ENCODE measurements at places on chromosomes 3 and 15.

- no peak for DNase-seq
Measured at GRCh38 chr3:108228286-108228685, 6.1 kb upstream of the IFT57 start.

GRCh38 chr15:82168296-82168695 is 94.2 kb downstream of the EFL1 start:
- no peak for DNase-seq

DNA sequence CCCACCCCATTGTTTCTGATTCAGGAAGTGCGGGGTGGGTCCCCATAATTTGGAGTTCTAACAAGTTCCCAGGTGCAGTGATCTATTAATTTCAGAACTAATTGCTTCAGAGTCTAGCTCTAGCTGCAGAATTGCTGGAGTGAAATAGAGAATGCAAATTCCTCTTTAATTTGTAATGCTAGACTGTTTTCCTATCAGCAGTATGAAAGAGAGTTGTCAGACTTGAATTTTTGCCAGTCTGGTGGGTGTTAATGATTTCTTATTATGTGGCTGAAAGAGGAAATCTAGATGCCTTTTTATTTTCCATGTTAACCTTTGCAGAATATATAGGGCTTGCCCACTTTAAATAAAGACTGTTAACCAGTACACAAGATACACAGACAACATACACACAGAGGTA is 23.7 kb downstream of the APH1B start:
- no peak for DNase-seq

GRCh38 chr3:124032881-124033359 is 41.0 kb upstream of the ROPN1 start:
- peak; percentile 97 for DNase-seq

- no peak for DNase-seq
Measured at GRCh38 chr15:79185199-79185598, 94.6 kb upstream of the RASGRF1 start.

DNA sequence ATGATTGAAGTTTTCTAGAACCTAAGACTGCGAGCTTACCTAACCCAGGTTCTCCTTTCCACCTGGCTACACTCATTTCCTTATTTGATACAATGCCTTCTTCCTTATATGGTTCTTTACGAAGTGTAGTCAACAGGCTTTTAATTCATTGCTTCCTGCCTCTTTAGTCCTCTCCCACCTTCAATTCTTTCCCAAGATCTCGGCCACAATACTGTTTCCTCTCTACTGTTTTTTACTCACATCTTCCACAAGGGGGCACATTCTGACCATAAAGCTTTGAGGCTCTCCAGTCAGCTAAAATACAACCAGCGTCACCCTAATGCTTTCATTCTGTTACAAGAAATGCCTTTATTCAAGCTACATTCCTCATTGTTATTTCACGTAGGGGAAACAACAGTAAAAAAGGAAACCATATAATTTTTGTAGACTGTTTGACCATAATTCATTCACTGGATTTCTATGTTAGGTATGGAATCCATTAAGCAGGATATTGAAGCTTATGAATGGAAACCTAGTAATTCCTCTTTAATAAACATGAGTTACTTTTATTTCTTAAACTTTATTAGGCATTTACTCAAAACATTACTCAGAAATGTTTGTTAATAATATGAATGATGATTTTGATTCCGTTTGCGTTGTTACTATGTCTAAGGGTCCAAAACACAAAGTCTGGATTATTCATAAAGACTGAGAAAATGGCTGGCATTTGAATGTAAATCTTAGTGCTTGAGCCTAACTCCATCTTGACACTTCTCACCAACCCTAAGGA is 29.5 kb upstream of the VEPH1 start:
- DNase-seq: peak; percentile 72

DNA sequence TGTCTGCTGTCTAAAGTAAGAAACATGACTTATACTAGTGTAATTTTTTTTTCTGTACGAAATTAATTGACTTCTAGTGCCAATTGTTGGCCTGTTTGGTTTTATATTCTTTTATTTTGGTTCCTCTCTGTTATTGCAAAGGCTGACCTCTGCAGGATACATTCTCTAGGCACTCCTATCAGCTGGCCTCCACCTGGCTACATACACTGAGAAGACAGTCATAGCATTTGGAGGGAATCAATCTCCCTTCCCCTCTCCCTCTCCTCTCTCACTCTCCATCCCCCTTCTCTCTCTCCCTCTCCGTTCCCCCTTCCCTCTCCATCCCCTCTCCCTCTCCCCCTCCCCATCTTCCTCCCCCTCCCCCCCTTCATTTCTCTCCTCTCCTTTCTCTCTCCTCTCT is 116.7 kb downstream of the MCTP2 start:
- DNase-seq: no peak

- DNase-seq: peak; percentile 96
Measured at GRCh38 chr15:72237029-72237852, 6.3 kb upstream of the PKM start.

DNA sequence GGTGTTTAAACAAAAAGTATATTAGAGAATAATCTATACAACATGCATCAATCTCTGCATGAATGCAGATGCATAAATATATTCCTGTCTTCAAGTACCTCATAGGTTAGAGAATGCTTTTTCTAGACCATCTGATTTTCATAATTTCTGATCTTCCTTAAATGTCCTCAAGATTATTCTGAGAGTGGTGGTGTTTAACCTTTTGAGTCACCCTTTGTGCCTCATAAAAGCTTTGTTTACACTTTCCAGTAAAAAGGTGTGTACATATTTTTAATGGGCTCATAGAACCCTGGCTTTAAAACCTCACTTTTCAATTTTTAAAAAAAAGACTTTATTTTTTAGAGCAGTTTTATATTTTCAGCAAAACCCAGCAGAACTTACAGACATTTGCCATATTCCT is 41.0 kb upstream of the ABHD10 start:
- DNase-seq: no peak

DNA sequence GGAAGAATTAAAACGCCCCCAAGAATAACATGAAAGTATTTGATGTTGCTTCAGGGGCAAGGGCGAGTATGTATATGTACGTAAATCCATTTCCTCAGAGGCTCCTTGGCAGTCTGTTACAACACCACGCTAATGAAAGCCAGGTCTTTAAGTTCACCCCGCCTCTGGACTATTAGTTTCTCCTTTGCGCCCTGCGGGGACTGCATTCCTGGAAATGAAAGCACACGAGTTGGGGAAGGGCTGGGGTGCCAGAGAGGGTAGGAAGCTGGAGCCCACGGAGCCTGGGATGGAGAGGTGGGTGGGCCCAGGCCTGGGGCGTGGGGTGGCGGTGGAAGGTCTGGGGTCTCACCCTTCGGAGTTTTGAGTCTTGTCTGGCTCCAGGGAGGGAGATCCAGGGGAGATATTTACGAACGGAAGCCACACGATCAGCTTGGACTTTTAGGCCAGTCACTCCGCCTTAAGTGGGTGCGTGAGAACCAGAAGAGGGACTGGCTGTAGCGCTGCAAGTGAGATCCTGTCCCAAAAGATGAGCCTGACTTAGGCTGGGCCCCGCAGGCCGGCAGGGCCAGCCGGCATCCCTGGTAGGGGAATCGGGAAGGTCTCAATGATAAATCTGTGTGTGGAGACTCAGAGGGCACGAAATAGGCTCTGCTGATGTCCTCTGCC is 1.6 kb upstream of the PLCL2 start:
- DNase-seq: no peak

GRCh38 chr3:164459521-164460151 is 618.7 kb downstream of the SI start:
- no peak for DNase-seq

DNA sequence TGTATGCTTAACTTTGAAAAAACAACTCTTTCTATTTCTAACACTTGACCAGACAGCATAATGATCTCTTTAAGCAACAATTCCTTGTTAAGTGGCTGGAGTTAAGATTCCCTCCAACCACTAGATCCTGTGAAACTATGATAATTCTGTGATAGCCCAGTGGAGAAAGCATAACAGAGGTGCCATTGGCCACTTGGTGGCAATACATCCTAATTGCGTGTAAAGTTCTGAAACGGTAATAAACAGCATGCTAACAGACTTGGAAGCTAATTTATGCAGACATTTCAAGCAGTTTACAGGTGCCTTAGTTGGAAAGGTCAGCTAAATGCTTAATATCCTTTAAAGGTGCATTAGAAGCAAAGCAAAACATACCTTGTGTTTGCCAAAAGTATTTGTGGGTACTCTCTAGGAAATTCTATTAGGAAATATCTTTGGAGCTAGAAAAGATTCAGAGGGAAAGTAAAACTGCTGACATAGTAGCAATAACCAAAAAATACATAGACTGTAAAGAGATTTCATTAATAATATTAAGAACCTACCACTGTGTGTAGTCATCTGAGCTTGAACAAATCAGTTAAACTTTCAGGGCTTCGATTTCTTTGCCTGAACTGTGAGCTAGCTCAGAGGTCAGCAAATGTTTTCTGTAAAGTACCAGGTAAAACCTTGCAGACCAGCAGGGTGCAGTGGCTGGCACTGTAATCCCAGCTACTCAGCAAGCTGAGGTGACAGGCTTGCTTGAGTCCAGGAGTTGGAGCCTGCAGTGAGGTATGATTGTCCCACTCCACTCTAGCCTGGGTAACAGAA is 19.0 kb upstream of the CSTA start:
- no peak for DNase-seq

GRCh38 chr15:29681946-29682345 is 140.3 kb downstream of the TJP1 start:
- DNase-seq: no peak

DNA sequence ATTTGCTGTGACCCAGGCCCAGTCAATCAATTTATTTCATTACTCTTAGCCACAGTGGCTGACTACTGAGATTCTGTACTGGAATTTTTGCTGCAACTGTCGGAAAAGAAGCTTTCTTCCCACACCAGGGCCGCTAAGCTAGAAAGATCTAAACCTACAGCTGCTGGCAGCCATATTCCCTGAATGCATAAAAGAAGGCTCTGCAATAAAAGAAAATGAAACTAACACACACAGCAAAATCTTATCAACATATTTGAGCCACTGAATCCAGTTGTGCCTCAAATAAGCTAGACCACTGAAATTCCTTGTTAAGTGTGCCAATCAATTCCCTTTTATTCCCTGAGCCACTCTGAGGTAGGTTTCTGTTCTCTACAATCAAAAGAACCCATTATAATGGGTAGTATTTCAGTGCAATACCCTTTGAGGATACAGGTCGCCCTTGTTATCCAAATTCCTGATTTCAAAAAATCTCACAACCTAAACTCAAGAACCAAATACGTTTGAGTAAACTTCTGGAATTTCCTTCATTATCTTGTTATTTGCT is 60.3 kb downstream of the MYO9A start:
- DNase-seq: no peak

DNA sequence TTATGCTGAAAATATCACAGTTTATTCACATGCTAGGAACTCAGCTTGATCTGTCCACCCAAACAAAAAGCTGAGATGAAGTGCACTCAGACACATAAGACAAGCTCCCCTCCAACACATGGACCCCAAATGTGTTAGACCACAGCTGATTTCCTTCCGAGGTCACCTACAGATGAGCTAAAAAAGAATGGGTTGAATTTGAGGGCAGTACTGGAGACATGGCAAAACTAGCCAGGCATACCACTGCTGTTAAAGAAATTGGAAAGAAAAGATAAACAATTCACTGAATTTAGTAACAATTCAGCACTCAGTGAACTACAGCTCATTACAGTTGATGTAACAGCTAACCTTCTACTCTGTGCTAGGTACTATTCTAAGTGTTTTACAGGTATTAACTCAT is 15.5 kb downstream of the PARP9 start:
- no peak for DNase-seq

DNA sequence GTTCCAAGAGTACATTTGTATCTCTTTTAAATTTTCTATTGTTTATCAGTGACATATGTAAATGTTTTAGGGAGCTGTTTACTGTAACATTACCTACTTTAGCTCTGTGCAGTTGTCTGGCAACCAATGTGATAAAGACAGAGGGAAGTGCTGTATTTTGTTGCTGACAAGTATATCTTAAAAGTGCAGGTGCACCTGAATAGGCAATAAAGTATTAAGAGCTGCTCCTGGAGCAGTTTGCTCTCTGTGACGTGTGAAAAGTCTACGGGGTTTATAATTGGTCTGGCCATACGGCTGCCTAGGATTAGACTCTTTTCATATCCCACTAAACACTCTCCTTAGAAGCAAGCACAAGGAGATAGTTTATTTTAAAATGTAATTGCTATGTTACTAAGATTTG is 178.3 kb downstream of the IGF1R start:
- DNase-seq: no peak

DNA sequence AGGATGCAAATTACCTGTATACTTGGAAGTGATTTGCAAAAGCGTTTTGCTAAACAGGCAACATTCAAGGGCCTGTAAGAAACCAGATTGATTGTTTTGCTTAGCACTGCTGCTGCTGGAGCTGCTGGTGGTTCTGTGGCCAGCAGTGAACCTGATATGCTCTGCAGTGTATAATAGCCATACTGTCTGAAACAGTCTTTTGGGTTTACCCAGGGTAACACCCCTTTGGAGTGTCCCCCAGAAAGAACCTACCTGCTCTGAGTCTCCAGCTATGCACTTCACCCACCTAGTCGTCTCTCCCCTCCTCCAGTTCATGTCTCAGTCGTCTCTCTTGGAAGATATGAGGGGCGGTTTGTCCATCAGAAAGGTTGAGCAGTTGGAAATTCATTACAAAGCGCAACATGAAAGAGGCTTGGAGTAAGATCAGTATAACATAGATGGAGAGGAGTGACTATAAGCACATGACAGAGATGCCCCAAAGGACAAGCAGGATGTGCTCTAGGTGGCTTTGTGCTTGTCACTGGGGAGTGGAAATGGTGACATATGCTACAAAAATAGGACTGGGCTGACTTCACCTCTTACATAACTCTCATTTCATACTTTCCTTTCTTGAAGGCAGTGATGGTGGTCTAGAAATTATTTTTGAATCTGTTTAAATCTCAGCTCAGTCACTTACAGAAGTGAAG is 3.8 kb downstream of the MKRN2 start:
- no peak for DNase-seq

DNA sequence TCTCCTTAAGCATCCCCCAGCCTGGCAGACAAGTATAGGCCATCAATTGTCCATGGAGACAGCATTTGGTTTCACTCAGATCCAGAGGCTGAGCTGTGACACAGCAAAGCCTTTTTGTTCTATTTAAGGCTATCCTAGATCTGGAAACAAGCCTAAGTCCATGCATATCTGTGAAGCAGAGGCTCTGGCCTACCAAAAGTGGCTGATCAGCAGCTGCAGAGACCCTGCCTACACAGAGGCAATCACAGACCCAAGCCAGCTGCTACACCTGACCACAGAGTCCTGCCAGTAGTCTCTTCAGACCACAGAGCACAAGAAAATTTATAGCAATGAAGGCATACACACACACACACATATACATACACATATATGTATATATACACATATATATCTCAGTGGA is 501.7 kb upstream of the ARPP21 start:
- DNase-seq: no peak

- no peak for DNase-seq
Measured at GRCh38 chr15:22895465-22896190, 57.2 kb downstream of the NIPA2 start.

GRCh38 chr15:75666823-75667501 is 19.2 kb downstream of the SNX33 start:
- DNase-seq: peak; percentile 94

DNA sequence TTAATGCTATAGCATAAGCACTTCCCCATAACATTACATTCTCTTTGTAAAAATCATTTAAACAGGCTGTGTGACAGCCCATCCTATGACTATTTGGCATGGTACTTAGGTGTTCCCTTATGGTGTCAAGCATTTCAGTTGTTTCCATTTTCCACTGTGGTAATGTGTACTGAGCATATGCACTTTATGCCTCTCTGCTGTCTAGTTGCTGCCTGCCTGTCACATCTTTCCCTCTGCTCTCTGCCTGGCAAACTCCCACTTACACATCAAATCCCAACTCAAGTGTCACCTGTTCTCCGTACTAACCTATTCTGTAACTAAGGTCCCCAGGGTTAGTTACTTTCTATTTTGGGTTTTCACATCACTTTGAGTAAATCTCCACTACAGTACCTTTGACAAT is 84.4 kb upstream of the STRIT1 start:
- DNase-seq: no peak

Measured in AG20443 (cell line).